ENCODE measurements at places on chromosomes 4 and X.

GRCh38 chrX:72097098-72097497, 34.6 kb downstream of the RTL5 start:
- no peak for DNase-seq

DNA sequence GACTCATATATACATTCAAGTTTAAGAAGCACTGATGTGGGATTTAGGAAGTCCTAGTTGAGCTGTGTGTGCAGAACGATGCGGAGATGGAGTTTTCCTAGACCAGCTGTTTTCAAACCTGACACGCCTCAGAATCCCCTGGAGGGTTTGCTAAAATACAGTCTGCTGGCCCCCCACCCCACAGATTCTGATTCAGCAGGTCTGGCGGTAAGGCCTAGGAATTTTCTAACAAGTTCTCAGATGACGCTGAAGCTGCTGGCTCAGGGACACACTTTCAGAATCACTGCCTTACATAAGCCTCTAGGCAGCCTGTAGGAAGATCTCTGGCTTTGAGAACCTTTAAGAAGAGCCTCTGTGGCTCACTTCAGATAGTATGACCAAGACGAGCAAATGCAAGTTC, 73.1 kb downstream of the PHEX start:
- DNase-seq: no peak

DNA sequence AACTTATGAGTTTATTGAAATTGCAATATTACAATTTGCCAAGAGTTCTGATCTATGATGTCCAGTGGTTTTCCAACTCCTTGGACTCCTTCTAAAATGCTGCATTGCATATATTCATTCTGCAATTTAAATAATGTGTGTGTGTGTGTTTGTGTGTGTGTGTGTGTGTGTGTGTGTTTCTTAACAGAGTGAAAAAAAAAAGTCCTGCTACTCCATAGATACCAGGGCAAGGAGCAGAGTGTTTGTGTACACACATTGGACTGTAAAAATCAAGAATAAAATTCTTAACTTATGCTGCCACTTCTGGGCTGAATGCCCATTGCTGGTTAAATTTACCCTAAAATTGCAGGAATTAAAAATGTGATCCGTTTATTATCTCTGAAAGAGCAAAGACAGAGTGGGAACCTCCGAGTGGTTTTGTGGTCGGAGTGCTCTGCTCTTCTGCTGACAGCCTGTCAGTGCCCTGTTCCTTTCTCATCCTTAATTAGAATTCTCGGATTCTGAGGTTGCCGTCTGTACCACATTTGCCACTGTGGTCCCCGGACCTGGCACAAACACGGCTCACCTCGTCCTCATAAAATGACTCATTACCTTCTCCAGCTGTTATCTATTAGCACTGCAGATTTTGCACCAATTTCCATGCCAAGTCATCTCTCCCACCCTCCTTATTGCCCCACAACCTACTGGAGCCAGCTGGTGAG, 355.5 kb downstream of the KCNIP4 start:
- DNase-seq: no peak

DNA sequence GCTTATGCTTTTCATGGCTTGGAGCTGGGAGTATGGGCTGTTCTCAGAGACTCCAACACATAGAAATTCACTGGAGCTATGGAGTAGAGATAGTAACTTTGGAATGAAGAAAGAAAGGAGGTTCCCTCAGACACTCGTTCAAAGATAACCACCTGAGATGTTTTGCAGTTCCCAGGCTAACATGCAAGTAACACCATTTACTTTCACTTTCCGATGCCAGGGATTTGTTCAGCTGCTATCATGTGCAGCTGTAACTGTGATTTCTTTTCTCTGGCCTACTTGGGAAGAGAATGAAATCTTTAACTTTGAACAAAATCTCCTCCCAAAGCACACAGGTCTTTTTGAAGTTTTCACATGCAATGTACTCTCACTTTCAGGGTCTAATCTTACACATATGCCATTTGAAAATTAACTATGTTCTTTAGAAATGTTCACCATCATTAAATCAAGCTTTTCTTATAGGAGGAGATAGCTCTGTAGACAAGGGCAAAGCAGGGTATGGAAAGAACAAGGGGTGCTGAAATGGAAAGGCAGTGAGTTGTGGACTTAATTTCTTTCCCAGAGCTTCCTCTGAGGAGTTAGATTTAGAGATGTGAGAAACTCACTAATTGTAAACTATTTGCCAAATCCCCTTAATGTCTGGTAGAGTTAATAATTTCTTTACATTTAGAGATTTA, 514.3 kb downstream of the PDHA2 start:
- DNase-seq: no peak

- DNase-seq: no peak
Measured at GRCh38 chrX:43467608-43468234, 188.4 kb upstream of the MAOA start.

DNA sequence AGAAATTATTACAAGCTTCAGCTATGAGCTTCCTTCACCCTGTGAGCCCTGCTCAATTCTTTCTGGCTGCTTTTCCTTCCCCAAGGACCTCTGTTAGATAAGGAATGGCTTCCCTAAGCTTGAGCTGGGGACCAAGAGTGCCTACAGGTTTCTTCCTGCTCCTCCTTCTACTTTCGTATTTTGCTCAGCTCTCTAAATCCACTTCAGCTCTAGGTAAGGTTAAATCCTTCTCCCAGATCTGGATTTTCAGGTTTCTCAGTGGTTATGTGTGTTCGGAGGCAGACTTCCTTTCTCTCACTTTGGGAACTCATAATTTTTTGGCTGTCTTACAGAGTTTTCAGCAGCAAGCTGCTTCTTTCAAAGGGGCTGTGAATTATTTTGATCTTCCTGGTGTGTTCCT, 21.9 kb upstream of the ZDHHC15 start:
- no peak for DNase-seq

GRCh38 chr4:185520119-185520518, 15.2 kb downstream of the PDLIM3 start:
- no peak for DNase-seq

- no peak for DNase-seq
Measured at GRCh38 chr4:8294036-8294435, 24.5 kb downstream of the HTRA3 start.

GRCh38 chr4:29259556-29259955, 1460.6 kb upstream of the PCDH7 start:
- DNase-seq: no peak

DNA sequence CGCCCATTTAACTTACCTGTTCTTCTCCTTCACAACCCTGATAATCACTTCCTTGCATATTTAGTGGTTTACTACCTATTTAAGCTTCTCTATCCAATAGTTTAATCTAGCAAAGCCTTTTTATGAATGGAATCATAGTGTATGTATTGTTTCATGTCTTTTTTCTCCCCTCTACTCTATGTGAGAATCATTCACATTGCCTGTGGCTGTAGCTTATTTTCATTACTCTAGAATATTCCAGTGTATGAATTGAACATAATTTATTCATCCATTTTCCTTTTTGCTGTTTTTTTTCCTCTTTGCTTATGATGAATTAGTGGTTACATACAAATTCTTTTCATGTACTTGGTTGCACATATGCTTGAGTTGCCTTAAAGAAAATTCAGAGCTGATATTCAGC, 490 bp upstream of the ADH4 start:
- DNase-seq: no peak

- DNase-seq: no peak
Measured at GRCh38 chr4:102641793-102642192, 119.0 kb downstream of the MANBA start.

GRCh38 chrX:7852166-7852565, 9.2 kb downstream of the VCX start:
- no peak for DNase-seq

DNA sequence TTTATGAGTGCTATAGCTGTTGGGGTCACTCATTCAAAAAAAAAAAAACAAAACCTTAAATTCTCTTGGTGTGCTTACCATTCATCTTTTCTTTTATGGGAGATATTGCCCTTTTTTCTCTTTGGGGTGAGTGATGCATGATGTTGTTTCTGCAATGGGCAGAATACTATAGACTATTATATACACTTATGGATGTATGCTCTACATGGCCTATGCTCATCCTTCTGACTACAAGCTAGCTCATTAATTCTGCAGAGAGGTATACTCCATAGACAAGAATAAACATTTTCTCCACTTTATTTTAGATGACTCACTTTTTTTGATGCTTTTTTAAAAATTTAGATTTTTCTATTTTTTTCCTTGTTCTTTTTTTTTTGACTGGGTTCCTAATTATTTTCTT, 160.3 kb upstream of the ANK2 start:
- DNase-seq: no peak

GRCh38 chrX:41686788-41687187, 2.0 kb upstream of the GPR34 start:
- no peak for DNase-seq

DNA sequence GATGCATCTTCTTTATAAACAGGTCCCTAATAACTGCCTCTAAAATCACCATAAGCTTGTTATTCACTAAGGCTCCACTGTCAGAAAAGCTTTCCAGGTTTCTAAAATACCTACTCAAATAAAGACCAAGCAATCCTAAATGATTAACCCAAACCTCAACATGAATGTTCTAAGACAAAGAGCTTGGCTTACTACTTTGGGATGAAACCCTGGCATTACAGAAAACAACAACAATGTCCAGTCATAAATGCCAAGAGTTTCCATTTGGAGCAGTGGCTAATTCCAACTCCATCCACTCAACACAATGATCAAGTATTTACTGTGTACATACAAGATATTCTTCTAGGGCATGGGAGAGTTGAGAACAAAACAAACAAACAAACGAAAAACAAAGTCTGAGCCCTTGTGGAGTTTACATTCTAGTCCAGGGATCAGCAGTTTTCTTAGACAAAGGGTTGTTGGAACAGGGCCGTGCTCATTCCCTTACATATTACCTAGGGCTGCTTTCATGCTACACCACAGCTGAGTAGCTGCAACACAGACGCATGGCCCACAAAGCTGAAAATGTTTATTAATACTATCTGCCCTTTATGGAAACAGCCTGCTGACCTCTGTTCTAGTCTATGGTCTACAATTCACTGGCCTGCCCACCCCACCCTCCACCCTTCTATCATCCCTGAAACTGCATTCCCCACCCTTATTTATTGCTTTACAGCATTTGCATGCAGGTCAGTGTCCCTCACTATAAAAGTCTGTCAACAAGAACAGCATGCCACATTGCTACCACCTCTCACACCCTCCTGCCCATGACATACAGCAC, 23.7 kb downstream of the ABCG2 start:
- no peak for DNase-seq

- no peak for DNase-seq
Measured at GRCh38 chr4:80196922-80197573, at the start of gene PRDM8. TSS of gene PRDM8 (plus strand) at chr4:80197503. CDS start at chr4:80200081, 2,578 bp downstream.

Data from activated CD8-positive, alpha-beta memory T cell treated with anti-CD3 and anti-CD28 coated beads for 4 hours (primary cell).